Activated B cell treated with CpG ODN at 0.5 μM for 24 hours (primary cell): ENCODE measurements at places on chromosomes 11 and 22. TPM values are rescaled to one million over a fixed set of nuclear protein-coding genes. Genes with fewer than 3 reads are reported as not detected.
A peak's percentile ranks its signal among the peaks of the same experiment; 100 is the strongest.

GRCh38 chr11:30435488-30435887 is 112.6 kb downstream of the ARL14EP start:
- no peaks in the 10 kb centered on the region for H3K4me1 ChIP-seq
- no peaks in the 10 kb centered on the region for H3K36me3 ChIP-seq

DNA sequence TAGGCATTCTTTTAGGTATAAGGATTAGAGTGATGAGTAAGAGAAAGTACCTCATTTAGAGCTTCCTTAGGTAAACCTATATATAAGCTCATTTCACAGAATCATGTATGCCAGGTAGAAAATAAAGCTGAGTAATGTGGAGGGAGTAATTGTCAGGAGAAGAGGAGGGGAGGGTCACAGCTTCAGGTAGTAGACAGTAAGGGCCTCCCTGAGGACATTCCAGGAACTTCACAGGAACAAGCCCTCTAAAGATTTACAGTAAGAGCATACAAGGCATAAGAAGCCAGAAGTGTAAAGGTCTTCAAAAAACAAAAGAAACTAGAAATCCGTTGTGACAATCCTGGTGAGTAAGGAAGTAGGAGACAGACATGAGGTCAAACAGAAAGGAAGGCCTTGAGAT is 57.6 kb downstream of the USP47 start:
- no peaks in the 10 kb centered on the region for H3K27me3 ChIP-seq
- no peak overlapping the region for H3K27ac ChIP-seq
- peaks cover 60% of the 10 kb centered on the region for H3K36me3 ChIP-seq
- H3K4me1 ChIP-seq = no peaks in the 10 kb centered on the region

GRCh38 chr11:58658623-58659022 is 36.2 kb downstream of the CNTF start:
- H3K4me3 ChIP-seq = no peak overlapping the region
- peaks cover 13% of the 10 kb centered on the region for H3K27me3 ChIP-seq

DNA sequence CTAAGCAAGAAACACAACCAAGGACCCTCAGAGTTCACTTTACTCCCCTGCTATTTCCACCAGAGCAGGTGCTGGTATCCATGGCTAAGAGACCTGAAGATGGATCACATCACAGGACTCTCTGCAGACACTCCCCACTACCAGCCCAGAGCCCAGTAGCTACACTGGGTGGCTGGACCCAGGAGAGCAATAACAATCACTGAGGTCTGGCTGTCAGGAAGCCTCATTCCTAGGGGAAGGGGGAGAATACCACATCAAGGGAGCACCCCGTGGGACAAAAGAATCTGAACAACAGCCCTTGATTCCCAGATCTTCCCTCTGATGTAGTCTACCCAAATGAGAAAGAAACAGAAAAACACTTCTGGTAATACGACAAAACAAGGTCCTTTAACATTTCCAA is 9.0 kb upstream of the MMP7 start:
- peaks cover 50% of the 10 kb centered on the region for H3K4me1 ChIP-seq
- H3K27me3 ChIP-seq = no peaks in the 10 kb centered on the region
- H3K36me3 ChIP-seq = no peaks in the 10 kb centered on the region
- no peak overlapping the region for H3K4me3 ChIP-seq

GRCh38 chr22:23281406-23282088 is 101.2 kb downstream of the BCR start:
- peak; percentile 78 for DNase-seq
- H3K4me1 ChIP-seq = peaks cover 16% of the 10 kb centered on the region
- no peaks in the 10 kb centered on the region for H3K27me3 ChIP-seq

- H3K27ac ChIP-seq = no peak overlapping the region
- H3K4me3 ChIP-seq = no peak overlapping the region
- H3K36me3 ChIP-seq = no peaks in the 10 kb centered on the region
- DNase-seq = no peak
Measured at GRCh38 chr11:60282286-60282685, 1.8 kb downstream of the MS4A4A start.

DNA sequence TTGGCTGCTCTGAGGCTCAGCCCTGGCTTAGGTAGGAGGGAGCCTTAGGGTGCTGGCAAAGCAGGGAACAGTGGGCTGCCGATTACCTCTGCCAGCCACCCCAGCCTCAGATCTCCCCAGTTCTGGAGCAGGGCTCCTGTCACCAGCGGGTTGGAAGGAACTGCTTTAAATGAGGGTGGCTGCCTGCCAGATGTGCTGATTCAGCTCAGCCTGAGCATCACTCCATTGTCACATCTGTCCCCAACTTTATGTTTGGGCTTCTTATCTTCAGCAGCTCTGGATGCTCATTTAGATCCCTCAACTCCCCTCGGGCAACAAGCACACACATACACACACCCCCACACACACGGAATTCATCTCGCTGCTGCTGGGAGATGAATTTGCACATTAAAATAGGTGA is 16.9 kb upstream of the ANKK1 start:
- H3K27ac ChIP-seq = no peak overlapping the region
- peaks cover 67% of the 10 kb centered on the region for H3K36me3 ChIP-seq
- peaks cover 4% of the 10 kb centered on the region for H3K4me1 ChIP-seq
- no peak for DNase-seq

DNA sequence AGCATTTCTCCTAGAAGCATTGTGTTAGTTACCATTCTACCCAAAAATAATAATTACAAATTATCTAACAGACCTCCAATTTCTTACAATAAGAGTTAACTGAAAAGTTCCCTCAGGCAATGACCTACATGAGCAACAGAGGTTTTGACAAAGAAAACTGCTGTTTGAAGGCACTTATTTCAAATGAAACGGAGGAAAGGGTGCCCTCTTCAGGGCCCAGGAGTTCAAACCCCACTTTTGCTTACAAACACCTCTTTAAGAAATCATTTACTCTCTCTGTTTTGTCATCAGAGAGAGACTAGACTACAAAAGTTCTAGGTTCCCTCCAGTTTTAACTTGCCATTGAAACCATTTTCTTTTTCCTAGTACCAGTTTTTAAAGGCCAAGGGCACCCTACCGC is 56.7 kb downstream of the AMBRA1 start:
- no peak for DNase-seq
- no peak overlapping the region for H3K27ac ChIP-seq
- peaks cover 33% of the 10 kb centered on the region for H3K36me3 ChIP-seq
- H3K4me1 ChIP-seq = peaks cover 13% of the 10 kb centered on the region
- no peaks in the 10 kb centered on the region for H3K27me3 ChIP-seq

DNA sequence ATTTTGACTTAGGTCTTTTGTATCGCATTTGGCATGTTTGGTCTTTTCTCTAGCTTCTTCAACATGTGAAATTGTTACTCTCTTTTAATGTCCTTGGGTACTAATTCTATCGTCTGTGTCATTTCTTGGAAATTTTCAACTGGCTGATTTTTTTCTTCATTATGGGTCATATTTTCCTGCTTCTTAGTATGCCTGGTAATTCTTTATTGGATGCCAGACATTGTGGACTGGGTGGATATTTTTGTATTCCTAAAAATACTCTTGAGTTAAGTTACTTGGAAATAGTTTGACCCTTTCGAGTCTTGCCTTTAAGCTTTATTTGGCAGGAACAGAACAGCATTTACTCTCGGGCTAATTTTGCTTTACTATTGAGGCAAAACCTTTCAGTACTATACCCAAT is 140.1 kb downstream of the ETS1 start:
- no peak overlapping the region for H3K27ac ChIP-seq
- no peak for DNase-seq
- H3K4me3 ChIP-seq = no peak overlapping the region
- H3K27me3 ChIP-seq = no peaks in the 10 kb centered on the region
- H3K4me1 ChIP-seq = peaks cover 45% of the 10 kb centered on the region

KCNC1 gene
- not detected in 2 replicates for total RNA-seq

DNA sequence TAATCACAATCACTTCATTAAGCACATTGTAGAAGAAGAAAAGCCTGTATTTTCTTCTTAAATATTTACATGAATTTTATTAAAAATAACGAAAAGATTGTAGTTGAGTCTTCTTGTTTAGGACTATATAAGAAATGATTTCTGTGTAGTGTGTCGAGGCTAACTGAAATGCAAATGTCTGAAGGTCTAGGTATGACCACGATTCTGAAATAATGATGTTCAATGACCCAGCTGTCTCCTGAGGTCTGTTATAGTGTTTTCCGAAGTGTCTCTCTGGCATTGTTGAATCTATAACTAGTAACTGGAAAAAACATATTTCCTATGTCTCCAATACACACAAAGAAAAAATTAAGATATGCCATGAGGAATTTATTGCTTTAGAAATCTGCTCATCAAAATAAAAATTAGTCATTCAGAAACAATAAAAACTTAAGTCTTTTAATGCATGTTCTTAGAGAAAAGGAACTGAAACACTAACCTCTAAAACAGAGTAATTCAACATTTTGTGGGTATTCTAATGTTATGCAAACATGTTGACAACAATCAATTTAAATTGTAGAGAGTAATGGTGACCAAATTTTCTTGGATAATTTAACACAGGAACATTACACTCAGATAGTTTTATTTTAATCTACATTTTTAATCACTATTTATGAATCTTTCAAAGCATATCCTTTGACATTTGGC is 55.0 kb downstream of the CASP12 start:
- DNase-seq = no peak
- no peak overlapping the region for H3K4me3 ChIP-seq
- H3K27me3 ChIP-seq = no peaks in the 10 kb centered on the region
- peaks cover 17% of the 10 kb centered on the region for H3K4me1 ChIP-seq
- H3K27ac ChIP-seq = no peak overlapping the region

DNA sequence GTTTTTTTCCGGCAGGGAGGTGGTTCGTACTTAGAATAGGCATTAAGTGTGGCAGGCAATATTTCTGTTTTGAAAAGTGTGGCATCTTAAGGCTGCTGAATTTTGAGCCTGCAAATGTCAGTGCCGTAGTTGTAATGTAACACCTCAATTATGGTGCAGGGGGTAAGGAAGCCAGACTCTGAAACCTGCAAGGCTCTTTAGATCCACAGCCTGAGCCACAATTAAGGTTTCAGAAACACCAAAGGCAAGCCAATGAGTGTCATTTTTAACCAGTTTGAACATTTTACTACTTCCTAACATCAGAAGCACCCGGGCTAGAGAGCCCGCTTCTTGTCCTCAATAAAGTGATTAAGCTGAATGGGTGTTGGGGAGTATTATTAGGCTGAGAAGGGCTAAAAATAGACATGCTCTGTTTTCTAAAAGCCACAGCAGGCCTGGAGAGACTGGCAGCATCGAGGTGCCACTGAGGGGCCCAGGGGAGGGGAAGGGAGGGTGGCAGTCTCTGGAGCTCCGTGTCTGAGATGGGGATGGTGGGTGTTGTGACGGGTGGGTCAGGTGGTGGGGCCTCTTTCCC is 113.4 kb downstream of the ZBTB16 start:
- H3K27ac ChIP-seq = no peak overlapping the region
- H3K4me3 ChIP-seq = no peak overlapping the region
- peaks cover 59% of the 10 kb centered on the region for H3K4me1 ChIP-seq
- no peaks in the 10 kb centered on the region for H3K36me3 ChIP-seq
- no peak for DNase-seq
- no peaks in the 10 kb centered on the region for H3K27me3 ChIP-seq
